ENCODE measurements at places on chromosomes 16 and 17.

- no peak for DNase-seq
Measured at GRCh38 chr17:82021107-82021899, 1.4 kb downstream of the CENPX start.

DNA sequence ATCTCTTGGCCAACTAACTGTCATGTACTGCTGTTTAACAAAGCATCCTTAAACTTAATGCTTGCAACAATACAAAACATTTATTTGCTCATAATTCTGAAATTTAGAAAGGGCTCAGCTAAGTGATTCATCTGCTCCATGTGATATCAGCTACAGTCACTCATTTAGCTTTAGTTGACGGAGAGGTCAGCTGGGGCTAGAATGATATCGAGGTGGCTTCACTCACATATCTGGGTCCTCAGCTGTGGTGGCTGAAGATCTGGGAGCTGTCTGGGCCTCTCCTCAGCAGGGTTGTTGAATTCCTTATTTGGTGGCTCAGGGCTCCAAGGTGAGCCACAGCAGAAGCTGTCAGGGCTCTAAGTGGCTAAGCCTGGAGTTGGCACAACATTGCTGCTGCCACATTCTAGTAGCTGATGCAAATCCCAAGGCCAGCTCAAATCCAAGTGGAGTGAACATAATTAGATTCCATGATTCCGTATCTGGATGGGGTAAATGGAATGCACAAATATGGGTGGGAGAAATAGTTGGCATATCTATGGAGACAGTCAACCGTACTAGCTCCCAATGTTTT lies 62.8 kb downstream of the HS3ST3A1 start:
- DNase-seq = no peak

- no peak for DNase-seq
Measured at GRCh38 chr16:51181503-51181811, 30.4 kb upstream of the SALL1 start.

DNA sequence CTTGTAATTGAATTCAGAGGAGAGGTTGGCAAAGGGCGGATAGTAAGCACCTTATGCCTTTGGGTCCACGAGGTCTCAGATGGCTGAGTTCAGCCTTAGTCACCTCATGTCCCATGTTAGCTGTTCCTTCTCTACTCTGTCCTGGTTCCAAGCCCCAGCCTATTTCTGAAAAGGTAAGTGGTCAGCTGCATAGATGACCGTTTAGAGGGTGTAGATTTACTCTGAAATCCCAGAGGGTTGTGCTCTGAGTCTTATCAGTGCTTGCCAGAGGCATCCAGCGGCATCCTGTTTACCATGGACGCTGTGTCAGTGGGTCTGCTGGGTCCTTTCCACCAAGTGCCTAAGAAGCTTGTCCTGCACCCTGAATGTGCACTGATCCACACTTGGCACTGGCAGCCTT lies 1.9 kb downstream of the ZNF778 start:
- no peak for DNase-seq

DNA sequence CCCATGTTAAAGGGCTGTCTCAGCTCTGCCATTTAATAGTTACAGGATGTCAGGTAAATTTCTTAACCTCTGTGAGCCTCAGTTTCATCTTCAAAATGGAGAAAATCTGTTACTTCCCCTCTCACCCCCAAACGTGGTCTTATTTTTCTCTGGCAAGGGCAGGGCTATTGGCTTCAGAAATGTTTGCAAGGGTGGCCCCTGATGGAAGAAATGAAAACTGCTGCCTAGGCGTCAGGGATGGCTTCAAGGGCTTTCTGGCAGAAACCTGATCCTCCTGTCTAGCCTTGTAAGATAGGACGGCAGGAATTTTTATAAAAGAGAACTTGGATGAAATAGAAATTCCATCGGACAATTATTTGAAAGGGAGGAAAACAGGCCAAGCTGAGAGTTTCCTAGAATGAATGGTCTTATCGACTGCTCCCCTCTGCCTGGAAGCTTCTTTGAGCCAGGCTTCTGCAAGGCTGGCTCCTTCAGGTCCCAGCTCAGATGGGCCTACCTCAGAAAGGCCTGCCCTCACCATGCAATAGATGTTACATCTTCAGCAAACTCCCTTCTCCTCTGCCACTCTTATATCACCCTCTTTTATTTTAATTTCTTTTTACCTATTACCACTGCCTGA lies 43.0 kb upstream of the TANGO6 start:
- DNase-seq = peak; percentile 66

- DNase-seq = no peak
Measured at GRCh38 chr16:88295671-88296436, 86.9 kb upstream of the ZNF469 start.

DNA sequence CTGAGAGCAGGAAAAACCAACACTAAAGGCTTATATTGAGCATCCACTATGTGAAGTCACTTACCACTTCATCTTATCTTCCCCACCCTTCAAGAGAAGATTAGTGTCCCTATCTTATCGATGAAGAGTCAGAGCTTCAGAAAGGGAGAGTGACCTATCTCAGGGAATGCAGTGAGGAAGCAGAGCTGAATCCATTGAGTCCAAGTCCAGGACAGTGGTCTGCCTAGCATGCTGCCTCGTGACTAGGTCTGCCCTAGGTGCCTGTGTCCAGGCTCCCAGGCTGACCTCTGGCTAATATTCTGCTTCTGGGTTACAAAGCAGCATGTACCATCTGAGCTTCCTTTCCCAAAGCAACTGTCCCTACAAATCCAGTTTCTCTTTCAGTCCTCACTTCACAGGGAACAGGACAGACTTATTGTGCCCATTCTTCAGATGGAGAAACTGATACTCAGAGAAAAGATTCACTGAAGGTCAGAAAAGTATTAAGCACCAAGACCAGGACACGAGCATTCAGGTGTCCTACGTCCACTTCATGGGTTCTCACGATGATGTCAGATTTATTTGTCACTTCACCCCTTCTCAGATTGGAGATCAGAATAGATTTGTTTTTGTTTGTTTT lies 13.3 kb upstream of the FZD2 start:
- DNase-seq = no peak

DNA sequence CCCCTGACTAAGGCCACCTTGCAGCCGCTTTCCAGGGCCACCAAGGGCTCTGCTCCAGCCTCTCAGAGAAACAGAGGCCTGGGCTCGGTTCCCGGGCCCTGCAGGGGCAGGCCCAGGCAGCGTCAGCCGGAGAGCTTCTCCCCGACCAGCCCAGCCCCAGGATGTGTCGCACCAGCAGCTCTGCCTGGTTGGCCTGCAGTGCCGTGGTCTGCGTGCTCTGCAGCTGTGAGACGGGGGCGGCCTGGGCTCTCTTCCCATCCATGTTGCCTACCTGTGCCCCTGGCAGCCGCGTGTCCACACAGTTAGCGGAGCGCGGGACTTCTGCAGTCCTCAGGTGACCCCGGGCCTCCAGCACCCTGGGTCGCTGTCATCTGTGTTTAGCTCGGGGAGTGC lies 4.8 kb downstream of the IGFALS start:
- no peak for DNase-seq

- DNase-seq = no peak
Measured at GRCh38 chr16:72291531-72291981, 119.6 kb upstream of the PMFBP1 start.

GRCh38 chr17:28471531-28472342 lies 1.7 kb upstream of the SLC13A2 start:
- no peak for DNase-seq
